Pulmonary artery endothelial cell (primary cell): ENCODE measurements at places on chromosomes 1 and 21.
A peak's percentile ranks its signal among the peaks of the same experiment; 100 is the strongest.

- no peak for DNase-seq
These were observed 305.1 kb downstream of the MATN1 start for GRCh38 chr1:30418061-30418938.

DNA sequence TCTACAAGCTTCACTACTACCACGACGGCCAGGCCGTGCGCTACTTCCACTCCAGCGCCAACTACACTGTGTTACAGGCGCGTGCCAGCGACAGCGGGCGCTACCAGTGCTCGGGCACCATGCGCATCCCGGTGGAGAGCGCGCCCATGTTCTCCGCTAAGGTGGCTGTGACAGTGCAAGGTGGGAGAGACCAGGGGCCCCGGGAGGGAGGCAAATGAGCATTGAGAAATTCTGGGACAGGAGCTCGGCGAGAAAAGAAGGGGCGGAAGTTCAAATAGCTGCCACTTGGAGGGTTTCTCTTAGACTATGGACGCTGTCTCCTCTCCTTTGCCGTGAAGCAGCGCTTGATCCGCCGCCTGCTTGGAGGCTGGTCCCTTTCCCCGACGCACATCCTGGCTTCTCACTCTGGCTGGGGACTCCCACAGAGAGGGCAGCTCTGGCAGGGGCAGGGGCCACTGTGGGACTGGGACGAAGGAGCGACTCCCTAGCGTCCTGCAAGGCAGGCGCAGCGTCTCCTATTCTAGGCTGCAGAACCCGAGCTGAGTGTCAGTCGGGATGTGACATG is 4.6 kb downstream of the FCRLB start:
- DNase-seq: no peak

DNA sequence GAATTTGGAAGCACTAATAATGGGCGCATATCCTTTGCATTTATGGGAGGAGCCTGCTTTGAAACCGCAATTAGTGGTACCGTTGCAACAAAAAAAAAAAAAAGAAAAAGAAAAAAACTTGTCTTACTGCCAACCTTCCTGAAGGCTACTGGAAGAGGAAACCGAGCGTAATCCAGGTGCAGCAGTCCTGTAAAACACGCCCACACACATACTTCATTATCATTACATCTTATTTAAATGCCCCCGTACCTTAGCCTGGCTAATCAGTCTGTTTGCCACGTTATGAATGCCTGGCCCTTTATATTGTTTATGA is 686 bp upstream of the ZNF281 start:
- no peak for DNase-seq

GRCh38 chr1:241825581-241825980 is 22.4 kb upstream of the EXO1 start:
- no peak for DNase-seq

DNA sequence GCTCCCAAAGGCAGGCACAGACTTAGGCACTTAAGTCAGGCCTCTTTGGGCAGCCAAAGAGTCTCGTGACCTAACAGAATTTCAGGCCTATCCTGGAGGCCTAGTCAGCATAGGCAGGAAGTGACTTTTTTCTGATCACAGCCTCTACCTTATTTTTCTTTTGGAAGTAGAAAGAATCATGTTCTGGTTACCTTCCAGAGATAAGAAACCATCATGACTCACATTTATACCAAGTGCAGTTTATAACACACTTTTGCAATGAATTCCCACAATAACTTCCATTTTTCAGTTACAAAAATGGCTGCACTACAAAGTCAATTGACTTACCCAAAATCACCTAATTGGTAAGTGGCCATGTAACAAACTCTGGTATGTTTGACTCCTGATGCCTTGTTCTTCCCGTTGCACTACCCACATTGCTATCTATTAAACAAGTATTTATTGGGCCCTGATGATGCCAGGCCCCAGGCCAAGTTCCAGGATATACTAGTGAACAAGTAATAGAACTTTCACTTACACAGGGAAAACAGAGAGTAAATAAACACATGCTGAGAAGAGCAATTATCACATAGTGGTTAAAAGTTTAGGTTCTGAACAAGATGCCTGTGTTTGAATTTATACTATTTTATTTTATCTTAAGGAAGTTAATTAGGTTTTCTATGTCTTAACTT is 74.3 kb downstream of the SH3GLB1 start:
- DNase-seq: no peak

DNA sequence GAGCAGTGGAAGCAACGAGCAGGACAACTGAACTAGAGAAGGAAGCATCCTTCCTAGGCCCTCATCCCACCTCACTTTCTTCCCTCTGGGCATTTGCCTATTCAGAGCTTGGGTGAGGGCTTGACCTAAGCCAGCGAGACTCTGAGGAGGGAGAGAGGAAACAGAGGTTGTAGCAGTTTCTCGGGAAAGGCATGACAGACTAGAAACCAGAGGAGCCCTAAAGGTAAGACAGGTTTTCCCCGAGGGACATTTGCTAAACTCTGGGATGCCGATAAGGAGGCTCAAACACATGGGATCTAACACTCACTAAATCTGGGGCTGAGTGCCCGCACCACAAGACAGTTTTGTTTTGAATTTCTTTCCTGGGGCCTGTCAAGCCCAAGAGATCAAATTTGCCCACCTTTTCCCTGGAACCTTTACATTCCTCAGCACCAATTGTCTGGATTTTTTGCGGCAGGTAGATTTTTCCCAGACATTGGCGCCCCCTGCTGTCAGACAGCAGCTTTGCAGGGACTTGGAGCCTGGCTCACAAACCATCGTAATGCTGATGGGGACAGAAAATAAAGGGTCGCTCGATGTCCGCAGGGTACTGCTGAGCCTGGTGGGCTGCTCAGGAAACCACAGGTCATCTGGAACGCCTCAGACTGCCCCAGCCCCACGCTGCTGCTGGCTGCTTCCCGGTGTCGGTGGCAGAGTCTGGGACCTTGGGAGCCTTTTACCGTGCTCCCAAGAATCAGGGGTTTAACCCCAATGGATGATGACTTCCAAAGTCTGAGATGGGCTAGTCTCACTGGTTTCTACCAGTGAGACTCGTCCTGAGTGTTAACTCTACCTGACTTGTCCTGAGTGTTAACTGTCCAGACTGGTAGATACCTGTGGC is 23.4 kb upstream of the TSPAN2 start:
- DNase-seq: no peak

DNA sequence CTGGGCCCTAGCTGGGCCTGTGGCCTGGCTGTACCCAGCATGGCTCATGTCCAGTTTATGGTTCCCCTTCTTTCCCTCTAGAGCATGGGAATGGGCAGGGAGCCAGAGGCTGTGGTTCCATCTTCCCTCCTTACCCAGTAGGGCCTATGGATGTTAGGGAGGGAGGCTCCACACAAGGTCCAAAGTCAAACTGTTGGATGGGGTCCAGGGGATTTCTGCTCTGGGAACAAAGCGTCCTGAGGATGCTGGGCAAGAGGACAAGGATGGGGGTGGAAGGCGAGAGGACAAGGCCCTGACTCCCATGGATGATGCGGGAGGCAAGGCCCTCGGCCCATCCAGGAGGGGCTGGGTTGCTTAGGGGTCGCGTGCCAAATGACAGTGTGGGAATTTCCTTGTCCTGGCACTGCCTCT is 17.3 kb downstream of the CSF1 start:
- DNase-seq: no peak

- no peak for DNase-seq
These were observed 12.9 kb downstream of the STX12 start for GRCh38 chr1:27785781-27786455.

DNA sequence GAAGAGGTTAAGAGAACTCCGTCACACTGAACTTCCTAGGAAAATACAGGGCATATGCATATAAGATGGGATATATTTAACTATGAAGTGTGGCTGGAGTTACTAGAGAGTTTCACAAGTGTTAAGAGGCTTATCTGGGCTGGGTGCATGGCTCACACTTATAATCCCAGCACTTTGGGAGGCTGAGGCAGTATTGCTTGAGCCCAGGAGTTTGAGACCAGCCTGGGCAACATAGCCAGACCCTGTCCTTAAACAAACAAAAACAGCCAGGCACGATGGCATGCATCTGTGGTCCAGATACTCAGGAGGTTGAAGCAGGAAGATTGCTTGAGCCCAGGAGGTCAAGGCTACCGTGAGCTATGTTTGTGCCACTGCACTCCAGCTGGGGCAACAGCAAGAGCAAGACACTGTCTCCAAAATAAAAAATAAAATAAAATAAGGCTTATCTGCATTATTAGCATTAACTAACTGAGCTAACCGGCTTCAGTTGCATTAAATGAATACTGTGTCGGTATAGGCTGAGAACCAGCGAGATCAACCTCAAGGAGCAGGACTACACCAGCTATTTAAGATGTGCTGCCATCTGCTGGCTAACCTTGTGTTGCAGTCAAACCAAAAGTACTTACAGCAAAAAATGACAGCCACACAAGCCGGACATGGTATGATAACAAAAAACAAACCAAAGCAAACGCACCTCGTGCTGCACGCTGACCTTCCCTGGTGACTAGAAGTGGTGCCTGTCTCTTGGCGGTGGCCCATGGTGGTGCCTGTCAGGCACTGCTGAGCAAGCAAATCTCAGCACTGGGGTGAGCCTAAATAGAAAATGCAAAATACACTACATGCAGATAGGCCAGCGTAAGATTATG is 19.7 kb upstream of the RBBP5 start:
- peak; percentile 66 for DNase-seq

GRCh38 chr1:51234721-51235425 is 1.2 kb upstream of the RNF11 start:
- no peak for DNase-seq

GRCh38 chr1:57065442-57065841 is 99.6 kb upstream of the C8B start:
- no peak for DNase-seq

DNA sequence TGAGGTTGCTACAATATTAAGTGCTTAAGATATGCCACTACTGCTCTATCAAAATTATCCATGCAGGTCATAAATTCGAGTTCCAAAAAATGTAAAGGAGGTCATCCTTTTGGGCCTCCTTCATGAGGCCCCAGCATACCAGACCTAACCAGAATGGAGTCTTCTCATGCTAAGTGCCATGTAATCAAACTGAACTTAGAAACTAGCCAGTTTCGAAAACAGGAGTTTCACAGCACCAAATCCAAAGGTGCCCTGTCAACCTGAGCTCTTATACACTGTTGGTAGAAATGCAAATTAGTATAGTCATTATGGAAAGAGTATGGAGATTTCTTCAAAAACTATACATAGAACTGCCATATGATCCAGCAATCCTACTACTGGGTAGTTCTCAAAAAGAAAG is 320.5 kb downstream of the ST6GALNAC3 start:
- no peak for DNase-seq

- DNase-seq: no peak
These were observed 46.7 kb upstream of the PPP2R5A start for GRCh38 chr1:212238552-212238951.

- DNase-seq: no peak
These were observed 200.9 kb downstream of the TM2D1 start for GRCh38 chr1:61523893-61524605.

DNA sequence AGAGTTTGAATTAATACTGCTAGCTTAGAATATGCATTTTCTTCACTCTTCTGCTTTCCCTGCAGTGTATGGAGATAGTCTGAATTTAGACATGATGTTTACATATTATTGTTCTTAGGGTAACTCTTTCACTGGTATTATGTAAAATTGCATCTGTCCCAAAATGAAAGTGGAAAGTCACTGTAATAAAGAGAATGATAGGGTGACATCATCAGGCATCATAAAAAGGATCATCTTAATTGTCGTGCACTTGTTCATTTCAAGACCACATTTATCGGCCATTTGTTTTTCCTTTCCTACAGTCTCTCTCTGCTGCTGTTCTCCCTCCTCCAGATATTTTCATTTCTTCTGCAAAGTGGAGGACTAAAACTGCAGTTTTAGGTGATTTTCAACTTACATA is 61.9 kb upstream of the ZNF281 start:
- no peak for DNase-seq

- DNase-seq: no peak
These were observed 2.0 kb upstream of the PCBP3 start for GRCh38 chr21:45641480-45642035.

DNA sequence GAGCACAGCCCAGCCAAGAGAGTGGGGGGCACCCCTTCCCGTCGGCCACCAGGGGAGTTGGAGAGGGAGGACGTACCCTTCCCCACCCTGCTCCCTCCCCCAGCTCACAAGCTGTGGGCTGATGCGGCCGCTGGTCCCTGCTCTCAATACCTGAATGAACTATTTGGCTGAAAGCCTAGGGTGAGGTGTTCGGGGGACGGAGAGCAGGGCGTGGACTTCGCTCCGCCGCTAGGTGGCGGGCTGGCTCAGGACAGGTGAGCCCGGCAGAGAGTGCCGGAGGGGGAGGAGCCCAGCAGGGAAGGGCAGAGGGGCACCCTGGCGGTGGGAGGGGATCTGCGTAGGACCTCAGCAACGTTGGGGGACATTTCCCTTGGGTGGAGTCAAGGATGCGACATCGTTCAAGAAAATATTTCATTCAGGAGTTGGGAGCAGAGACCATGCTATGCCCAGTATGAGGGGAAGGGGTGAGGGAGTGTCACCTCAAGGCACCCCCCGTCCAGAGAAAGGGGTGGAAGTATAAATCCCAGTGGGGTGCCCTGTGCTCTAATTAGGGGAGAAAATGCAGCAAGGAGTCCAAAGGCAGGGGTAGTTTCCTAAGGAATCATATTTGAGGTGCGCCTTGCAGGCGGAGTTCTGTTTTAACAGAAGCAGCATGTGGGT is 12.0 kb upstream of the RHBG start:
- DNase-seq: no peak

GRCh38 chr1:245437369-245438062 is 282.7 kb downstream of the KIF26B start:
- DNase-seq: no peak

DNA sequence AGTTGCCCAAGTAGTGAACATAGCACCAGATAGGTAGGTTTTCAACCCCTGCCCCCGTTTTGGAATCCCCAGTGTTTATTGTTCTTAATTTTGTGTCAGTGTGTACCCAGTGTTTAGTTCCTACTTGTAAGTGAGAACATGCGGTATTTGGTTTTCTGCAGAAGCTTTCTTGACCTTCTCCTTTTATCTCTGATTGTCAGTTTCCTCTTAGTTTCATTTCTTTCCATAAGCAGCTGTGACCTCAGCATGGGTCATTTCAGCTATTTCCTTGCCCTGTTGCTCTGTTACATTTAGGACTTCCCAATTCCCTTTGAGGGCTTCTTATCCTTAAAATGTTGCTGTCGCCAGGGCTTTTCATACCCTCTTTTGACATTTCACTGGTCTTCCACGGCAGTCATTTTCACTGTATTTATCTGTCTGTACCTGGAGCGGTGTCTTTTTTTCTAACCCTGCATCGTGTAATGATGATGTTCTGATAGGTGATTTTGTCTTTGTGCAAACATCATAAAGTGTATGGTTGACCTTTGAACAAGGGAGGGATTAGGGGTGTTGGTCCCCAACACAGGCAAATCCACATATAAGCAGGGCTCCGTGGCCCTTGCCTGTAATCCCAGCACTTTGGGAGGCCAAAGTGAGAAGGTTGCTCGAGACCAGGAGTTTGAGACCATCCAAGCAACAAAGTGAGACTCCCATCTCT is 15.0 kb downstream of the ITSN1 start:
- DNase-seq: peak; percentile 70

GRCh38 chr1:212825798-212826452 is 21.5 kb downstream of the SPATA45 start:
- DNase-seq: no peak

- DNase-seq: no peak
These were observed 34.5 kb upstream of the CSF3R start for GRCh38 chr1:36517011-36517771.

GRCh38 chr1:68225781-68226180 is 6.5 kb downstream of the WLS start:
- no peak for DNase-seq
